Transverse colon (tissue), 4 donors: ENCODE measurements at places on chromosomes 11 and 22.
A peak's percentile ranks its signal among the peaks of the same experiment; 100 is the strongest.

GRCh38 chr11:84721561-84721961, 905.6 kb downstream of the DLG2 start:
- no peak for DNase-seq

- no peak for DNase-seq
Measured at GRCh38 chr22:20222764-20223420, 45.2 kb downstream of the RTN4R start.

GRCh38 chr11:95968585-95968984, 44.7 kb upstream of the MTMR2 start:
- no peak for DNase-seq

DNA sequence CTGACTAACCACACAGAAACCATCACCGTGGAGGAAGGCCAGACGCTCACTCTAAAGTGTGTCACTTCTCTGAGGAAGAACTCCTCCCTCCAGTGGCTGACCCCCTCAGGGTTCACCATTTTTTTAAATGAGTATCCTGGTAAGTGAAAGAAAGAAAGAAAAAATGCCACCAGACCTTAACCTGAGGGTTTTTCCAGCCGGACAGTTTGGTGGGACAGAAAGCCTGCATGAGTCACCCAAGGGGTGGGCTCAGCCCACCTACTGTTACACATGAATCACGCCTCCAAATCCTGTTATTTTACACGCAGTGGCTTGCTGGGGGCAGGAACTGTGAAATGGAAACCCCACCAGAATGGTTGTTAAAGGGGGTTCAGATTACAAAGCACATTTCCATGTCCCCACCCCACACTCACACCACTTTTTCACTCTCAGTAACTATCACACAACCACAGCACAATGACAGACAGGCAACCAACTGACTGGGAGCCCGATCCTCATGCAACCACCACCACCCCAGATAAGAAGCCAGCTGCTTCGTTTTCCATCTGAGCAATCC, 11.9 kb downstream of the CRTAM start:
- no peak for DNase-seq

DNA sequence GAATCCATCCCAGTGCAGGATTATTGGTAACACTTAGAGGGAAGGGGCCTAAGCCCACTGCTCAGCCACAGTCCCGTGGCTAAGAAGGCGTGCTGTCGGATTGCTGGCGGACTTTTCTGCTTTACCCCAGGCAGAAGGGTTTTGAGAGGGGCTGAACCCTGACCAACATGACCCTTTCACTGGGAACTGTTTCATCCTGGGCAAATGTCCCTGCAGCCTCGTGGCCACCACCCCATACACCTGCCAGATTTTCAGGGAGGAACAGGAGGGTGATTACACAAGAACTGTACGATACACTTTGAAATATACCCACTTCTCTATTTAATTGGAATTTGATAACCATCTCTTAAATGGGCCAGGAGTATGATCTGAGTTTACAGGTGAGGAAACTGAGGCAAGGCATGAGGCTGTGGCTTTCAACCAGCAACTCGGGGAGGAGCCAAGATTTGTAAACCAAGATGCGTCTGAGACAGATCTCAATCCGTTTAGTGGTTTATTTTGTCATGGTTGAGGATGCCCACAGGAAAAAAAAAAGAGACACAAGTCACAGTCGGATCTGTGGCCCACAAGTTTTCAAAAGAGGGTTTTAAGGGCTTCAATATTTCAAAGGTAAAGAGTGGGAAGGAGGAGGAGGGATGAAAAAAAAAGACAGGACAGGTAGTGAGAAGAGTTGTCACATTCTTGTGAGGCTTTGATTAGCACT, 6.1 kb upstream of the APOL3 start:
- no peak for DNase-seq

GRCh38 chr22:29129808-29130140, 56.9 kb downstream of the KREMEN1 start:
- DNase-seq = no peak

DNA sequence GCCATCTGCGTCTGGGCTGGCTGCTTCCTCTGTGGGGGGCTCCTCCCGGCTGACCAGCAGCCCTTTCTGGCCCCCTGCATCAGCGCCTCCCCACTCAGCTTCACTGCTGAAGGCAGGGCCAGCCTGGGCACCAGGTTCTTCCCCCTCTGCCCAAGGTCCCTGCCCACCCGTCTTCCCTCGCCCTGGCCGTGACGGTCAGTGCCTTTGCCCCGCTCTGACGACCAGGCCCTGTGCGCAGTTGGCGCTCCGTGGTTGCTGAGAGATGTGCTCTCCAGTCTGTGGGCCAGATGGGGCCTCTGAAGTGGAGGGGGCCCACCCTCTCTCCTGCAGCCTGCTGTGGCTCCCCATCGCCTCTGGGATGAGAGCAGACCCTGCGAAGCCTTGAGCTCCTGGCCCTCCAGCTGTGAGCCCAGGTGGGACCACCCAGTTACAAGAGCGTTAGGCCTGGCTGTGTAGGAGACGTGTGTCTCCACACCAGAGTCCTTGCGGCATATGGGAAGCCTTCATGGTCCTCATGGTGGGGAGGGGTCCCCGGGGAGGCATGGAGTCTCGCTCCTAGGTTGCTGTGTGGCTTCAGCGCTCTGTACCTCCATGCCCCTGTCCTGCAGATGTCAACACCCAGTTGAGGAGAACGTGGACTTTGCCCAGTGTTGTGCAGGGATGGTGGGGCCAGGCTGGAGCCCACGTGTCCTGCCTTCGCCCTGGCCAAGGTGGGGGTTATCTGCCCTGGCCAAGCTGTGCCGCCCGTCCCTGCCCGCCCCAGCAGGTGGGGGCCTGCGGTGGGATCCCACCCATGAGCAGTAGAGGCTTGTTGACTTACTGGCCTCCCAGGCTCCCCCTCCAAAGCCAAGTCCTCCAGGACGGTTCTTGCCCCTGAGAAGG, 14.2 kb downstream of the LRP5 start:
- peak; percentile 35 for DNase-seq

DNA sequence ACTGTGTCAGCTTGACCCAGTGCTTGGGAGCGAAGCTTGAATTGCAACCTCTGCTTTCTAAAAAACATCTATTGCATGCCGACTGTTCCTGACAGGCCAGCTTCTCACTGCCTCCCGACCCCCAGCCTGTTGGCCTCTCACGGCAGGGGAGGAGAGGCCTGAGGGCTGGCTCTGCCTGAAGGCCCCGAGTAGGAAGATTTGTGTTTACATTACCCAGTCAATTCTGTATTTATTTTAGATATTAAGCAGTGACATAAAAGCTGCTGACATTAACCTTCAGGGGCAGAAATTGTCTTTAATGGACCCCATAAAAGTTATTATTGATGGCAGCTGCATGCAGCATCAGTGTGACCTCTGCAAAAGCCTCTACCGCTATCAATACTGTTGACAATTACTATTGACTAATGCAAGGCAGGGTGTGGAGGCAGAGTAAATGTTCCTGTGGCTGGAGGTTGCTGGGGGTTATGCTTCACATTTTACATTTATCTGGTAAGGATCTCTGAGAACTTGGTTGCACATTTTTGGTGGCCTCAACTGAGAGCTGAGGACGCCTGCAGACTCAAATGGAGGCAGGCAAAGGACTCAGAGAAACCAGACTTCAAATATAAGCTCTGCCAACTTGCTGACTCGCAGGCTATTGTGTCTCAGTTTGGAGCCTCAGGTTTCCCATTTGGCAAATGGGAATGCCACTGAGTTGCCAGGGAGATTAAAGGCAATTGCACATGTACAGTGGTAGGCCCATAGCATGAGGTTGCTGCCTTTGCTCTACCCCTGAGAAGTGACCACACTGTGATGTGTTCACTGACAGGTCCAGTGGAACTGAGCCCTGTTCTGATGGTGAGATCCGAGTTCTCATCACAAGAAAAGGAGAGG, 380.5 kb downstream of the TENM4 start:
- DNase-seq = no peak

DNA sequence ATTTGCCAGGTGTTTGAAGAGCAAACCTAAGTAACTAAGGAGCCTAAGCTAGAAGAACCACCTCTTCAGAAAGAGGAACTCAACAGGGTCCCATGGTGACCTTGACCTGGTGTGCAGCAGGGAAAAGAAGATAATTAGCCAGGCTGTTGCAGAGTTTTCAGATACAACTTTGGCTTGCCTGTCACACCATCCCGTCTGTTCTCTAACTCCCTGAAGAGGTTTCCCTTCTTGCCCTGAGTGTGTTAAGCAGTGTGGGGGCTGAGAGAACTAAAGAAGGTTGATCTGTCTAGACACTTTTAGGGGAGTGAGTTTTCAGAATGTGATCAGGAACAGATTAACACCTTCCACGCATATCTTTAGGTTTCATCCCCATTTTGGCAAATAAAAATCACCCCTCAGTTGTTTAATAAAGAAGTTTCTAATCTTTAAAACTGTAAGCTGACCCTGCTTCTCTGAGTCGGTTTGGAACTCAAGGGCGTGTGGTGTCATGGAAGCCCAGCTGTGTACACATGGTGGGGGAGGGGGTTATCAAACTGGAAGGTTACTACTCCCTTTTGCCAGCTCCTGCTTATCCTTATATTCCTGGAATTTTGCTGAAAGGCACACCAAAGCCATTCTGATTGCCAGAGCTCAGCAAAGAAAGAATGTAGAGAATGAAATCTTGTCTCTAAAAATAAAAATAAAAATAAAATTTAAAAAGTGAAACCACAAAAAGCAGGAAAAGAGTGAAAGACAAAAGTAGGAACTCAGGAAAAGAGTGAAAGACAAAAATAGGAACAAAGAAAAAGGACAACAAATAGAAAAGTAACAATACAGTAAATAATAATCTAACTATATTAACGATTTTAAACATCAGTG, 70.2 kb downstream of the DBX1 start:
- no peak for DNase-seq

DNA sequence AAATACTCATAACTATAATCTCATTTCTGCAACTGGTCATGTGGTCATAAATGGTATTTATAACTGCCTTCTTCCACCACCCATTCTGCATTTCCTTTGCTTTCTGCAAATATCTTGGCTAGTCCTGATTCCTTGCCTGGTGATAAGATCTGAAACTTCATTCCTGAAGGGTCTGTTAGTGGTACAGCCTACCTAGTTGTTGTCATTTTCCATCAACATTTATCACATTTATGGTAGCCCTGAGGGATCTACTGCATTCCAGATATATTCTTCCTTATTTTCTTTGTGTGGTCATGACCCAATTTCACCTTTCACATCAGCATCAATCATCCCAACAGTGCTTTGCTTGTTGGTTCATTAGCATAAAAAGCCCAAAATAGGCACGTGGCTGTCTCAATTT, 50.1 kb downstream of the DDX6 start:
- no peak for DNase-seq

GRCh38 chr11:128294001-128294670, 293.2 kb downstream of the ETS1 start:
- no peak for DNase-seq

- DNase-seq = no peak
Measured at GRCh38 chr22:47022075-47022473, 259.6 kb downstream of the TBC1D22A start.

DNA sequence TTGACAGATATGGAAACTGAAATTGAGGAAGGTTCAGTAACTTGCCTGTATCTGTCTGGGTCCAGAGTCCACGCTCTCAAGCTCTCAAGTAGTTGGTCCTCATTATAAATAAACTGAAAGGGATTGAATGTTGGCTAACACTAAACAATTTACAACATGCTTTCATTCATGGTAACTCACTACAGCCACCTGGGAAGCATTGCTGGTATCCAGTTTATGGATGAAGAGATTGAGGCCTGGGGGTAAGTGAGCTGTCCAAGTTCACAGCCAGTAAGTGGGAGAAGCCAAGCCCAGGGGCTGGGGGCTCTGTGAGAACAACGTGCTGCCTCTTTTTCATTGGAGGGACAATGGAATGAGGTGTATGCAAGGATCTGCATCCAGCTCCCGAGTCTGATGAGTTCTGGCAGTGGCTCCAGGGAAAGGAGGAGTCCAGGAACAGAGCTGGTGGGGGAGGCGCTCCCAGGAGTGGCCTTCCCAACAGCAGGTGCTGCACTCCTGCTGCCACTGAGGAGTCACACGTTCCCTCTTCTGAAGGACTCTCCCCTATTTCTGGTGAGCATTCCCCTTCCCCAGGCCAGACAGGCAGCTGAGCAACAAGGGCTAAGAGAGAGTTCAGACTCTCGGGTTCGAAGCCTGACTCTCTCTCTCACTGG, 175.8 kb downstream of the CSNK2A3 start:
- no peak for DNase-seq

- no peak for DNase-seq
Measured at GRCh38 chr11:2592559-2593392, 107.0 kb downstream of the KCNQ1OT1 start.

DNA sequence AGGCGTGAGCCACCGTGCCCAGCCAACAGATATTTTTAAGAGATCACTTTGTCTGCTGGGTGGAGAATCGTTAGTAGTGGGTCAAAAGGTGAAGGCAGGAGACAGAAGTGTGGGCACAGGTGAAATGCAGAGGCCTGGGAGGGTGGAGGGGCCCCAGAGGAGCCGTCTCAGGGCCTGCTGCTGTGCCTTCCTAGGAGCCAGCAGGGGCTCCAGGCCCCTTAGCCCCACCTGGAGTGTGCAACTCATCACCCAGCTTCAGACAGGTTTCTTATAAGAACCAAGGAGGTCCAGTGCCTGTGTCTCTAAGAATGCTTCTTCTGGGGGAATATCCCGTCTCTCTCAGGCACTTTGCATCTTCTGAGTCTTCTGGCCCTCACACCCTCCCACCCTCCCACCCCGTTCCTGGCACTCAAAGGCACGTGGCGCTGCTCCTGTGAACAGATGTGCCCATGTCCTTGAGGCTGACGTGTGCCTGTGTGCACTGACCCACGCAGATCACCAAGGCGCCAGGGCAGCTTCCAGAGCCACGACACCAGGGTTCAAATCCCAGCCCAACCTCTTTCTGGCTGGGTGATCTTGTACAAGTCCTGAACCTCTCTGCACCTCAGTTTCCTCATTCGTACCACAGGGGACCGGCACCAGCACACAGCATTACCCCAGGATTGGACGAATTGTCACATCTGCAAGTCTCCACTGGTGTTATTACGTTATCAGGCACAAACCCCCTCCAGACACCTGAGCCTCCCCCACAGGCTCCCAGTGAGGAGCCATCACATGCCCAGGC, 3.4 kb downstream of the ARSA start:
- DNase-seq = peak; percentile 7

GRCh38 chr11:84465040-84465439, 1162.1 kb downstream of the DLG2 start:
- DNase-seq = no peak

DNA sequence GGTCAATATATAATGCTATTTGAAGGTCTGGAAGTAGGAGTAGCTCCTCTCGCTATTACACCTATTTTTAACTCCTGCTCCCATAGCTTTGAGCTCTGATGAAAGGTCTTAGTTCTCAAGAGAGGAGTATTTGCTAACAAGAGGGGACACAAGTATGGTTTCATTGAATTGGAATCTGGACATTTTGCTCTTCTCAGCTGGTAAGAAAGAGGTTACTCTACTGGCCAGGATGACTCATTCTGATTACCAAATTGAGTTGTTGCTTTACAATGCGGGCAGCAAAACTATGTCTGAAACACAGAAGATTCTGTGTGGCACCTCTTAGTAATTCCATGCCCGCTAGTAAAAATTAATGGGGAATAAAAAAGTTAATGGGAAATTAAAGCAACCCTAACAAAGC, 63.6 kb upstream of the EP300 start:
- DNase-seq = no peak

GRCh38 chr11:94574193-94574961, 7.2 kb downstream of the PIWIL4 start:
- no peak for DNase-seq
